ENCODE measurements at places on chromosomes 5 and 9.

GRCh38 chr5:142677198-142677597, 8.7 kb downstream of the FGF1 start:
- DNase-seq = peak; percentile 52

GRCh38 chr9:38003946-38004808, 64.8 kb downstream of the SHB start:
- DNase-seq = no peak

DNA sequence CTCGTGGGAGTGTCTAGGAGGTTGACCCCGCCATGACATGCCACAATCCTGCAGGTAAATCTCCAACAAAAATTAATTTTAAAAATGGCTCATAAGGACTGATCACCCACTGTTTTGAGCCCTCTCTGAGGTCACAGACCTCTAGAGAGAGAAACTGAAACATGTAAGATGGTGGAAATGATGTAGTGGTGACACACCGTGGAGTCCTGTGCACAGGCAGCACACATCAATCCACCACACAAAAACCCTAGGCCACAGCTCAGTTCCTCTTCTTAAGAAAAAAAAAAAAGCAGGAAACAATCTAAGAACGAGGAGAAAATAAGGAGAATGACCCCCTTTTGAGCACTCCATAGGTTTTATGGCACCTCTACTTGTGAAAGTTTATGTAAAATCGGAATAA, 93.8 kb upstream of the FAM120A start:
- DNase-seq = no peak

- DNase-seq = no peak
These were observed 63.4 kb downstream of the ANKRD33B start for GRCh38 chr5:10627160-10627701.

DNA sequence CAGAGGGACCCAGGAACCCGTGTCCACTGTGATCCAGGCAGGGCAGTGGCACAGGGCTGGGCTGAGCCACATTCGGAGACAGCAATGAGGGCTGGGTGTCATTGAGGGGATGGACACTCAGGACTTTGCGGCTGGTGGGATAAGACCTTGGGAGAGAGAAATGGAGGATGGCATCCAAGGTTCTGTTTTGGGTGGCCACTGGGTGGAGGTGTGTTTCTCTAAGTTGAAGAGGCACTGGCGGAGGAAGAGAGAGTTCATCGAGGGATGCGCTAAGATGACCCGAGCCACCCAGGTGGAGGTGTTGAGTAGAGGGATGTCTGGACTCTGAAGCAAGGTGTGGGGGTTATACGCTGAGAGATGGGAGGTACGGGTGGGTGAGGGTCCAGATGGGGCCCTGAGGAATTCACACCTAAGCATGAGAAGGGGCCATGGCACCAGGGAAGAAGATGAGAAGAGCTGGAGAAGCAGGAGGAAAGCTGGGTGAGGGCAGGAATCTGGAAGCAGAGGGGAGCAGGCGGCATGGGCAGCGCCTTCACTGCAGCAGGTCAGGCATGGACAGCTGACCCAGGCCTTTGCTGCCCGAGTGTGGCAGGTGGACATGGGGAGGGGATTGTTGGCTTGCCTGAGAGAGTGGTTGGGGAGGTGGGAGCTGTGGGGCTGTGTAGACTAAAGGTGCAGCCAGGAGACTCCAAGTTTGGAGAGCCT, 2.5 kb upstream of the SLC25A48 start:
- DNase-seq = no peak

GRCh38 chr5:137392261-137392660, 106.9 kb downstream of the SPOCK1 start:
- no peak for DNase-seq

All from mammary epithelial cell (primary cell).